ENCODE measurements at places on chromosomes 6 and 20. TPM values are rescaled to one million over a fixed set of nuclear protein-coding genes. Genes with fewer than 3 reads are reported as not detected.

Gene ZSWIM3
- total RNA-seq = 2.2 TPM

Gene CAGE1
- total RNA-seq = not detected

Gene SLC22A23
- 11.8 TPM for total RNA-seq

Gene TAB2
- 38.9 TPM for total RNA-seq

Gene AGER
- total RNA-seq = 0.50 TPM

Gene PLCB4
- total RNA-seq = 0.29 TPM

Gene CCN6
- not detected for total RNA-seq

Gene DEFB124
- total RNA-seq = not detected

Gene RBBP8NL
- total RNA-seq = not detected

Gene EYS
- total RNA-seq = not detected

Gene NKX2-2
- total RNA-seq = not detected

Gene KIAA0408
- 4.6 TPM for total RNA-seq
